ENCODE measurements at places on chromosomes 13 and 19. TPM values are rescaled to one million over a fixed set of nuclear protein-coding genes. Genes with fewer than 3 reads are reported as not detected.

The PRTN3 gene
- 34.7 TPM for total RNA-seq

DNA sequence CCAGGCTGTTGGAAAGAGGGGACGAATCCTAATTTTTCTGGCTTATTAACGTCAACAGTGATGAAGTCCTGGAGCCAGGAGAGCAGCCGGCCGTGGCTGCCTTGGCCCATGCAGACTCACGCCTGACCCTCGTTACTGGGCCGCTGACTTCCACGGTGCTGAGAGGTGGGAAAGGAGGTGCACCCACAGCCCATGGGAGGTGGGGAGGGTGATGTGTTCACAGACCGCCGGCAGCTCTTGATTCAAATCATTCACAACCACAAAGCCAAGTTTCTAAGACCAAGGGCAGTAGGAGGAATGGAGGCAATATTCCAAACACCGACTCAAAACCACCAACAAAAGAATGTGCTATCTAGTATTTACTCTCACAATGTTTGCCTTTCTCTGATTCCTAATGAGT is 24.3 kb downstream of the COL4A2 start:
- DNase-seq = no peak

The URAD gene
- 0.27 TPM for total RNA-seq

The CGB3 gene
- not detected for total RNA-seq

DNA sequence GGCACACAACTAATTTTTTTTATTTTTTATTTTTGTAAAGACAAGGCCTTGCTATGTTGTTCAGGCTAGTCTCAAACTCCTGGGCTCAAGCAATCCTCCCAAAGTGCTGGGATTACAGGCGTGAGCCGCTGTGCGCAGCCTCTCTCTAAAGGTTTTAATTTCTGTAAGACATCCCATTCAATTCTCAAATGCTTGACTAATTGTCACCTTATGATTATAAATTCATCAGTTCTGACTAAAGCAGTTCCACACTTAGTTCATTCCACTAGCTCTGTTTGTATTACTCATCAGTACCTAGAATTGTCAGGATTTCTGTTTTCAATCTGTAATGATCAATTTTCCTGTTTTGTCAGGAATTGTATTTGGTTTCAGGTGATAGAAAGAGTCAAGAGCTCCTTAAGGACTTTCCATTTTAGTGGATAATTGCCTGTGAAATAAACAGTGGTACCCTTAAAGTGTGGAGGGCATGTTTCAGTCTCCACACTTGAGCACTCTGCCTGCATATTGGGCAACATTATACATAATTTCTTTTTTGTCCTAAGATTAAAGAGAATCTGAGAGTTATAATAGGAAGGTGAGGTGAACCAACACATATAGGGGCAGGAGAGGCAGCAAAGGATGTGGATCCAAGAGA is 27.6 kb downstream of the GPALPP1 start:
- DNase-seq = no peak

- no peak for DNase-seq
These were observed 33.3 kb upstream of the CEACAM21 start for GRCh38 chr19:41542622-41543021.

The CNFN gene
- total RNA-seq = 1.1 TPM

DNA sequence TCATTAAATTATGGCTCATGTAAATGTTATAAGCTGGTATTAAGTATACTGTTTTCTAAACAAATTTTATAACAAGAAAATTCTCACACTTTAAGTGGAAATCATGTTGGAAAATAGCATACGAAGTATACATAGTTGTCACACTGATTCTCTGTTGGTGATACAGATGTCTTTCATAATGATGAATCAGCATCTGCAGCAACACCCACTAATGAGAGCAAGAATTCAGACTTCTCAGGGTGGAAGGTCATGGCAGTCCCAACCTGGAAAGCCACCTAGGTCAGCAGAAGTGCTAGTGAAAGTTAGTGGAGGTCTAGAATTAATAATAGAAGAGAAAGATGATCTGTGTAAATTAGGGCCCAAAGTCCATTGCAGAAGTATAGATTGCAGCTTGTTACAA is 719.7 kb upstream of the MIR17HG start:
- no peak for DNase-seq

GRCh38 chr19:51166846-51167490 is 24.9 kb downstream of the SIGLEC7 start:
- DNase-seq = no peak

The CDC42EP5 gene
- total RNA-seq = 0.54 TPM

- DNase-seq = no peak
These were observed 612.6 kb downstream of the DACH1 start for GRCh38 chr13:71254384-71254783.

- DNase-seq = no peak
These were observed 3.7 kb downstream of the MARCHF2 start for GRCh38 chr19:8416796-8417195.

DNA sequence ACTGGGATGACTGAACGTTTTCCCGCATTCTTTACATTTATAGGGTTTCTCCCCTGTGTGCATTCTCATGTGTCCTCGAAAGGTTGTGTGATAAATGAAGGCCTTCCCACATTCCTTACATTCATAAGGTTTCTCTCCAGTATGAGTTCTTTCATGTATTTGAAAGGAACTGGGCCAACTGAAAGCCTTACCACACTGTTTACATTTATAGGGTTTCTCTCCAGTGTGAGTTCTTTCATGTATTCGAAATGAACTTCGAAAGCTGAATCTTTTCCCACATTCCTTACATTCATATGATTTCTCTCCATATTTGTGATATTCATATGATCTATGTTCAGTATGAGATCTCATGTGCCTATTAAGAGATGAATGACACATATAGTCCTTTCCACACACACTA is 19.4 kb downstream of the ZNF709 start:
- no peak for DNase-seq

GRCh38 chr13:93824286-93824685 is 597.7 kb downstream of the GPC6 start:
- no peak for DNase-seq

DNA sequence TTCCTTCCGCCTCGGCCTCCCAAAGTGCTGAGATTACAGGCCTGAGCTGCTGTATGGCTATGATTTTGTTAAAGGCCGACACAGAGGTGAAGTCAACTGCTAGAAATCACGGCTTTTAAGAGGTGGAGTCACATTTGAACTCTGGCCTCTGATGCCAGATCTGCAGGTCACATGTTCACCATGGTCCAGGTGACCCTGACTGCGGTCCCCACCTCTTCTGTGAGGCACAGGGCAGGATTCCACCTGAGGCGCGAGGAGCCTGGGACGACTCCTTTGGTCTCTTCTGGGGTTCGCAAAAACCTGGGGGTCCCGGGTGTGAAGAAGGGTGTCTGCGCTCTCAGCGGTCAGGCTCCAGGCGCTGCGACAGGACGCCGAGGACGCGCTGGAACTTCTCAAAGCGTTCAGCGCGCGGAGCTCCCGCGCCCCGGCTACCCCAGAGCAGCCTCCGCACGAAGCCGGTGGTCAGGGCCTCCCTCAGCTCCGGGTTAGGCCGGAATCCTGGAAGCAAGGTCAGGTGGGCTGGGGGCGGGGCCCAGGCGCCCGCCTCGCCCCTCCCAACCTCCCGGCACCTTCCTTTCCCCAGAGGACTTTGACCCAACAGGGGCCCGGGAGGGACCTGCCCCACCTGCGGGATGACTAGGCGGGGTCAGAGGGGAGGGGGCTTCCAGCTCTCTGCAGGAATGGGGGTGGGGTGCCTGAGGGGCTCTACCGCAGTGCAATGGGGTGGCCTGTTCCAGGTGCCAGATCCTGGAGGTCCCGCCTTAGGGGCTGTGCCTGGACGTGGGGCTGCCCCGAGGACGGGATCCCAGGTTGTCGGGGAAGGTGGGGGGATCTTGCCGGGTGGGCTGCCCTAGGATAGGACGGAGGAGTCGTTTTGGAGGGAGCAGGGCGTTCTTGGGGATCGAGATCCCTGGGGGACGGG is 13.0 kb downstream of the TRIP10 start:
- DNase-seq = no peak

The SRRM5 gene
- under 0.01 TPM for total RNA-seq

- peak; percentile 24 for DNase-seq
These were observed 1.3 kb downstream of the SLC25A42 start for GRCh38 chr19:19064811-19065745.

GRCh38 chr13:110644892-110645521 is 29.7 kb downstream of the NAXD start:
- peak; percentile 85 for DNase-seq

- DNase-seq = no peak
These were observed 328.1 kb downstream of the SLITRK5 start for GRCh38 chr13:87999240-87999700.

GRCh38 chr19:47229676-47230053 is 1.3 kb downstream of the BBC3 start:
- DNase-seq = no peak

- DNase-seq = no peak
These were observed 21.7 kb upstream of the SLC25A30 start for GRCh38 chr13:45439781-45440462.

DNA sequence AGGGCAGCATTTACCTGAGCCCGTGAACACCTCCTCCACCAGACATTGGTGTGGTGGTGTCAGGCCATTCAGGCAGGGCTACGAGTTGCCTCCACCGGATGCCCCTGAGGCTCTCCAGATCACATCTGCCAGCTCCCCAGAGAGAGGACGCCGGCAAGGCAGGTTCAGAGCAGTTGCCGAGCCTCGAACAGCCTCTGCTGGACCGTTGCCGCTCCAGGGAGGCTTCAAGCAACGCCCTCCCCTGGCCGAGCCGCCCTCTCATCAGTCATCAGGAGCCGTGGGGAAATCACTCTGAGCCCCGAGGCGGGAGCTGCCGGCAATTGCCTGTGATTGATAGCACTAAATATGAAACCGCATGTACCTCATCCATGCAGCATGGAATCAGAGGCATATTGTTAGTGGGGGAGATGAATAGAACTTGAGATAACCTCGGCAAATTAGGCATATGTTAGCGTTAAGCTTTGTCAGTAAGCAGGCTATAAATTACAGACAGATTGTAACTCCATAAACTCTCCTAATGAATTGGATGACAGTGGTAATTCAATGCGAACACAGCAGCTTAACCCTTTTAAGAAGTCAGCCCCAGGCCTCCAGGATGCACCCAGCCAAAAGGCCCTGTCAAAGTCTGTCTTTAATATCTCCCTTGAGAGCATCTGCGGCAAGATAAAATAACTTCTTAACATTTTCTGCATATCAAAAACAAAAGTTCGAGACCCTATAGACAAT is 29.8 kb upstream of the SPACA7 start:
- DNase-seq = no peak

- DNase-seq = no peak
These were observed 55.6 kb upstream of the PEG3 start for GRCh38 chr19:56896095-56896494.

The CATSPERD gene
- total RNA-seq = not detected

The CHAMP1 gene
- total RNA-seq = 6.5 TPM

Measured in hematopoietic multipotent progenitor cell (in vitro differentiated cells).